ENCODE measurements at places on chromosomes 6 and 20. TPM values are rescaled to one million over a fixed set of nuclear protein-coding genes. Genes with fewer than 3 reads are reported as not detected.
A peak's percentile ranks its signal among the peaks of the same experiment; 100 is the strongest.

MYB gene
- 4.4 TPM for total RNA-seq

ZNF831 gene
- total RNA-seq = not detected

TRIM10 gene
- total RNA-seq = not detected

BTNL2 gene
- total RNA-seq = not detected

LY6G6C gene
- 0.22 TPM for total RNA-seq

HSPA1A gene
- total RNA-seq = 324 TPM

PLEKHG1 gene
- total RNA-seq = 1.3 TPM

SPATS1 gene
- total RNA-seq = not detected

BNIP5 gene
- not detected for total RNA-seq

DNA sequence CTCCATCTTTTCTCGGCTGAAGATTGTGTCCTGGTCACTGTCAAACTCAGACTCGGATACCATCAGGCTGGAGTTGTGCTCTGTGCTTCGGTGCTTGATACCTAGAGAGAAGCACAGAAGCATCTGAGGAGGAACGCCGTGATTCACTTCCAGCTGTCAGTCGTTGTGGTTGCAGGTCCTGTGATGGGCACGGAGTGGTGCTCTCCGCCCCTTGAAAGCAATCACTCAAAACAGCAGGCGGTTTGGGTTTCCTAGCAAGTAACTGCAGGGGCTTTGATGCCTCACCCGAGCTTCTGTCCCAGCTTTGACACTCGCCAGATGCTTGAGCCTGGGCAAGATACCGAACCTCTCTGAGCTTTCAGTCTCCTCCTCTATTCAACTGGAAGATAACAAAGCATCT lies 52.5 kb downstream of the ALDH5A1 start:
- H3K27ac ChIP-seq = no peak overlapping the region
- H3K27me3 ChIP-seq = no peaks in the 10 kb centered on the region
- H3K4me3 ChIP-seq = no peak overlapping the region

DNA sequence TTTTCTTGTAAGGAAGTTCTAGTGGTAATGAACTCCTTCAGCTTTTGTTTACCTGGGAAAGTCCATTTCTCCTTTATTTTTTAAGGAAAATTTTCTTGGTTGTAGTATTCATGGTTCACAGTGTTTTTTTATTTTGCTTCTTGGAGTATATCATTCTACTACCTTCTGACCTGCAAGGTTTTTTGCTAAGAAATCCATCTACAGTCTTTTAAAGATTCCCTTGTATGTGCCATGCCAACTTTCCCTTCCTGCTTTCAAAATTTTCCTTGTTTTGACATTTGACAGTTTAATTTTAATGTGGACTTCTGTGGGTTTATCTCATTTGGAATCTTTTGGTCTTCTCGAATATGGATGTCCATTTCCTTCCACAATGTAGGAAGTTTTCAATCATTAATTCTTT lies 855.6 kb downstream of the TBC1D32 start:
- H3K4me1 ChIP-seq = no peaks in the 10 kb centered on the region
- H3K36me3 ChIP-seq = no peaks in the 10 kb centered on the region
- H3K27me3 ChIP-seq = no peaks in the 10 kb centered on the region
- H3K27ac ChIP-seq = no peak overlapping the region
- no peak for DNase-seq
- no peak overlapping the region for H3K4me3 ChIP-seq

DNA sequence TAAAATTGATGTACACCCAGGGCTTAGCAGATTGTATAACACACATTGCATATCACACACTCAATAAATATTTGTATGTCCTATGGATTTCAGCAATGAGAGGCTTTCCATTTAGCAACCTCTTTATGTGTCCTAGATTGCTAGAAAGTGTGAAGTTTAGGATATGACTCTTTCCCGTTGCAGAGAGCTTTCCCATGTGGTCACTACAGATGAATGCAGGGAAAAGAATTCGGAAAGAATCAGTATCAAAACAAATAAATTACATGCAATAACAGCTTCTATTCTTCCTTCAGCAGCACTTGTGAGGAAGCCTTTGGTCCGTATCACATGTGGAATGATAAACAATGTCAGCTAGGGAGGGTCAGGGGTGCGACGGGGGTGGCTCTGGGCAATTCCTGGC lies 870.1 kb downstream of the C6orf118 start:
- H3K27ac ChIP-seq = no peak overlapping the region
- no peak for DNase-seq
- no peaks in the 10 kb centered on the region for H3K4me1 ChIP-seq
- H3K36me3 ChIP-seq = no peaks in the 10 kb centered on the region
- H3K27me3 ChIP-seq = no peaks in the 10 kb centered on the region
- H3K4me3 ChIP-seq = no peak overlapping the region

GRCh38 chr6:28864326-28864923 lies 59.4 kb downstream of the TRIM27 start:
- H3K27me3 ChIP-seq = no peaks in the 10 kb centered on the region
- DNase-seq = no peak
- H3K4me3 ChIP-seq = peak overlapping the region; percentile 87
- peaks cover 24% of the 10 kb centered on the region for H3K4me1 ChIP-seq
- H3K27ac ChIP-seq = no peak overlapping the region

- H3K4me3 ChIP-seq = no peak within 1 kb of the TSS
- no peak for DNase-seq
- no peak within 1 kb of the TSS for H3K27ac ChIP-seq
- no peaks in the 10 kb centered on the region for H3K36me3 ChIP-seq
- no peaks in the 10 kb centered on the region for H3K4me1 ChIP-seq
Observed at GRCh38 chr20:46651091-46651962, at the start of gene SLC13A3. Gene SLC13A3 (minus strand): TSS chr20:46651459. CDS start chr20:46651421, 38 bp downstream.

- H3K36me3 ChIP-seq = no peaks in the 10 kb centered on the region
- H3K4me3 ChIP-seq = no peak overlapping the region
- no peak for DNase-seq
- no peak overlapping the region for H3K27ac ChIP-seq
Observed at GRCh38 chr6:140586426-140587061, 1212.1 kb upstream of the CITED2 start.

- peak overlapping the region; percentile 60 for H3K27ac ChIP-seq
- H3K36me3 ChIP-seq = no peaks in the 10 kb centered on the region
- DNase-seq = peak; percentile 98
Observed at GRCh38 chr20:4713401-4713800, 8.3 kb upstream of the PRND start.

DNA sequence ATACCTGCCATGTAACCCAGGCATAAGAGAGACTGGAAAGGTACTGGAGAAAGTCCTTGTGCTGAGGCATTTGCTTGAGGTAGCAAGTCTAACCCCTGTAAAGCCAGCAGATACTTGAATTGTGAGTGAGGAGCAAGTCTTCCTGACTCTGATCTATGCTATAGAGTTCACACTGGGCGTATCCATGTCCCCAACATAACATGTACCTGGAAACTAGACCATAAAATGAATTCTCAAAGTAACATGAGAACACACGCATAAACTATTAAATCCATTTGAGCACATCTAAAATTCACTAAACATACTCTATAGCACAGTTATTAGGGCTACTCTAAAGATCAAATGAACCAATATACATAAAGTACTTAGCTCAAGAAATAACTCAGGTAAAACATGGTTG lies 2.0 kb downstream of the NHSL1 start:
- no peaks in the 10 kb centered on the region for H3K4me1 ChIP-seq
- DNase-seq = no peak
- no peaks in the 10 kb centered on the region for H3K36me3 ChIP-seq
- no peak overlapping the region for H3K4me3 ChIP-seq

DNA sequence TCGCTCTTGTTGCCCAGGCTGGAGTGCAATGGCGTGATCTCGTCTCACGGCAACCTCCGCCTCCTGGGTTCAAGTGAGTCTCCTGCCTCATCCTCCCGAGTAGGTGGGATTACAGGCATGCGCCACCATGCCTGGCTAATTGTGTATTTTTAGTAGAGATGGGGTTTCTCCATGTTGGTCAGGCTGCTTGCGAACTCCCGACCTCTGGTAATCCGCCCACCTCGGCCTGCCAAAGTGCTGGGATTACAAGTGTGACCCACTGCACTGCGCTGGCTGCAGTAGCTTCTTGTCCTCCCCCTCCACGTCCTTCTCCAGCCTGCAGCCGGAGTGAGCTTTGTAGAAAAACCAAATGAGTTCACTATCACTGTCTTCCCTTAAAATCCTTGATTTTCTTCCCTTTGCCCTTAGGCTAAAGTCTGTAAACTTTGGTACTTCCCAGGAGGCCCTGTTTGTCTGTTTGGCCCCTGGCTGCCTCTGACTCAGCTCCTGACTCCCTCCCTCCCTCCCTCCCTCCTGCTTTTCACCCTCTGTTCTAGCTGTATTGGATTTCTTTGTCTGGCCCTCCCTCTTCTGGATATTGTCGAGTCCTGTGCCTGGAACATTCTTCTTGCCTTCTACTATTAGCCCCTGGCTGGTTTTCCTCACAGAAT lies 12.9 kb downstream of the PARD6B start:
- H3K27ac ChIP-seq = peak overlapping the region; percentile 67
- peaks cover 59% of the 10 kb centered on the region for H3K4me1 ChIP-seq
- peaks cover 4% of the 10 kb centered on the region for H3K36me3 ChIP-seq
- H3K27me3 ChIP-seq = no peaks in the 10 kb centered on the region

Data from PC-3 (cell line).